ENCODE measurements at places on chromosomes 3 and 15.

GRCh38 chr15:25406846-25407245 is 32.0 kb downstream of the UBE3A start:
- no peak for DNase-seq

DNA sequence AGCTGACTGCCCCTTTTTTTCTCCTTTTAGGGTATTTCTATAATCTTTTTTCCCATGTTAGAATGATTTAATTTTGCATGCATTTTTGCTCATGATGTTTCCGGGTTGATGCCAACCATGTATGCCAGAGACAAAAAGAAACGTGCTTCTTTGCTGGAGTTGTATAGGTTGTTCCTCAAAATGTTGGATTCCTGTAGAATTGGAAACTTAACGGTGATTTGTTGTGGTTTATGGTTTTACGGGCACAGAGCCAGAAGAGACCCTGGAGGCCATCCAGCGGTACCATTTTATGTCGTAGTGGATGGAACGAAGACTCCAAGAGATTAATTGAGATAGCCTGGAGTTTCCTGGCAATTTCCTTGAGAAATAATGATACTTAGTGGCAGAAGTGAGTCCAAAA is 481.5 kb upstream of the RGMA start:
- DNase-seq = no peak

DNA sequence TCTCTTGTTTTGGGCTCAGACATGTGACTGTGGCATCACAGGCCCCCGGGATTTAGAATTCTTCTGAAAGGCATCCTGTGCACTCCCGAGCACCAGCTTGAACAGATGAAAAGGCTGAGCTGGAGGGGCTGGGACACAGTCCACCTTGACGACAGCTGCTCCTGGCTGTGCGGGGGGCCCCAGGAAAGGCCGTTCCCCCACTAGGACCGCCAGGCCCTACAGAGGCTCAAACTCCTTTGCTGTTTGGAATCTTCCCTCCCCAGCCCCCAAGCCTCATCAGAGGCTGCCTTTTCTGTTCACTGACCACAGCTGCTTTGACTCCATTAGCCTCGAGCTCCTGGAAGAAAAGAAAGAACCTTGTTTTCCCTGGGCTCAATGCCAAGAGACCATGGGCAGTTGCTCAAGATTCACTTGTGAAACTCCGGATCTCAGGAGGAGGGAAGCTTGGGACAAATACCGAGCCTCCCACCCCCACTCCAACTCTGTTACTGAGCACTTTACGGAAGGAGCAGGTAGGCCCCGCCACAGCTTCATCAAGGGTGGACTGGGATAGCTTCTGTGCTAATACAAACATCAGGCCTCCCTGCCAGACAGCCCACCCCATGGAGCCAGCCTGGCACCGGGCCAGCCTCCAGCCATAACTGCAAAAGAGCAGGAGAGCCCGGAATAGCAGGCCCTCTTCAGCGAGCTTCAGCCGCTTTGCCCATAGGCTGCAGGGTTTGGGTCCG is 15.7 kb downstream of the CIDEC start:
- no peak for DNase-seq

DNA sequence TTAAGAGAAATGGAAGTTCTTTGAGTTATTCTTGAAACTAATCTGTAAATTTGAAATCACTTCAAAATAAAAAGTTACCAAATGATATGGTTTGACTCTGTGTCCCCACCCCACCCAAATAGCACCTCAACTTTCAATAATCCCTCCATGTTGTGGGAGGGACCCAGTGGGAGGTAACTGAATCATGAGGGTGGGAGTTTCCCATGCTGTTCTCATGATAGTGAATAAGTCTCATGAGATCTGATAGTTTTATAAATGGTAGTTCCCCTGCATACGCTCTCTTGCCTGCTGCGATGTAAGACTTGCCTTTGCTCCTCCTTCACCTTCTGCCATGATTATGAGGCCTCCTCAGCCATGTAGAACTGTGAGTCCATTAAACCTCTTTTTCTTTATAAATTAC is 690.7 kb upstream of the ZNF385D start:
- no peak for DNase-seq

- no peak for DNase-seq
Measured at GRCh38 chr15:100905850-100906249, 13.3 kb upstream of the LRRK1 start.

- DNase-seq = no peak
Measured at GRCh38 chr3:53939086-53939582, 47.5 kb upstream of the SELENOK start.

GRCh38 chr15:64333986-64334929 is 21.7 kb downstream of the CSNK1G1 start:
- DNase-seq = no peak

DNA sequence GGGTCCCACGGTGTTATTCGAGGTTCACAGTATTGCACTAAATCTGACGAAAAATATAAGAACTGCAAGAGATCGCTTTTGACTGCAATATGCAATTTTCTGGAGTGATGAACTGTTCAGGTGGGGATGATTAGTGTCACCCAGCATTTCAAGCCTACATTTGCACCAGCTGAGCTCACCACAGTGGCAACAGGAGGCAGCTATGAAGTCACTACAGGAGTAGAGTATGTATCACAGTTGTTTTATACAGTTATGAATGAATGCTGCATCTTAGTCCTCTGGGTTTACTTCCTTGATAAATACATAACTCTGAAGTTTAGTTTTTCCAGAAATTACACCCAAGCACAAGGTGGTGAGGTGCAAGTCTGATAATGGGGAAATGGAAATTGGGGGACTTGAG is 69.6 kb downstream of the CHSY1 start:
- DNase-seq = no peak

DNA sequence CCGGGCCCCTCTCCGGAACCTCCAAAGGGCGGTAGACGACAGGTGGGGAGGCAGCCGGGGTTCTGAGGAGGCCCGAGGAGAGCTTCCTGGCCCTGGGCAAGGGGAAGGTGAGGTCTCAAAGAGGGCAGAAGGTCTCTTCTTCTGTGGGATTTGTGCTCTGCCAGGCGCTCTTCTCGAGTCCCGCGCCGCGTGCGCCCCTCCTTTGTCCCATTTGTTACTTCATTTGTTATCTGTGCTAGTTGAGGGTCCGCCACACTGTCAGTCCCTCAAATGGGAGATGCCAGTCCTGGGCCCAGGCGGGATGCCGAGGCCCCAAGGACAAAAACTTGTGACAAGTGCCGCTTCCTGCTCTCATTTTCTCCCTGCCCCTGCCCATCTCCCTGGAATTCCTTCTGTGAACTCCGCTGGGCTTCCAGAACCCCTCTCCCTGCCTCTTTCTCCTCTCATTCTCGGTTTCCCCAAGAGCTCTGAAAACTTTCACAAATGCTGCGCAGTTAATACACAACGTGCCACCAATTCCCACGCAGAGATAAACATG is 1.5 kb downstream of the ST8SIA2 start:
- DNase-seq = no peak

DNA sequence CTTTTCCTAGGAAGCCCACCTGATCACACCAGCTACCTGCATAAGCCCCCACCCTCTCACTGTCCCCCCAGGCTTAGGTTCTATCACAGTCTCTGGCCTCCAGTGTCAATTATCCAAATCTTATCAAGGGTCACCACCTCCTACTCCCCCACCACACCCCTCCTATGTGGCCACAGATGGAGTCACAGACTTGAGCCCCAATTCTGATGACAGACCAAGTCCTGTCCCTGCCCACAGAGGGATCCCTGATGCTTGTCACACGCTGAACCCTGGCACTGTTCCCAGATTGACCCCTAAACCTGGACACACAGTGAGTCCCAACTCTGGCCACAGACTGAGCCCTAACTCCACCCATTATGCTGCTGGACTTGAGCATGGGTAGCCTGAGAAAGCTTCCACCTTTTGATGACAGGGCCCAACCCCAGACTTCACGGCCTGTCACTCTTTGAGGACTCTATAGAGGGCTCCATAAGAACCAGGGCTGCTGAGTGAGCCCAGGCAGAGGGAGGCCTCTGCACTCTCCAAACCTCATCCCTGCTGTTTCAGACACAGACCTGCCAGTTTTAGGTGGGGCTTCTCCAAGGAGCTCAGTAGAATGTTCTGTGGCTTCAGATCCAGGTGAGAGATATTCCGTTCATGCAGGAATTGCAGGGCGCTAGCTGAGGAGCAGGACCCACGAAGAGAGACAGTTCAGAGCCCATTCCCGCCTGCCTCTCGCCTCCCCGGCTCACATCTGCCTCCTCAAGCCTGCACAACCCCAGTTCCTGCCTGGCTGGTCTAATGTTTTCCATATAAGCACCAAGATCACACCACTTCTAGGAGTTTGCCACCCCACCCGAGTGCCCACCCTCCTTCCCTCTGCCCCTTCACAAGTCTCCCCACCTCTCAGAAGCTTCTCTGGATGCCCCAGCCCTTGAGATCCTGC is 1.8 kb downstream of the ULK3 start:
- DNase-seq = no peak

- no peak for DNase-seq
Measured at GRCh38 chr15:62449638-62450037, 284.6 kb upstream of the C2CD4B start.

GRCh38 chr3:189233225-189233858 is 61.6 kb downstream of the TPRG1 start:
- no peak for DNase-seq

DNA sequence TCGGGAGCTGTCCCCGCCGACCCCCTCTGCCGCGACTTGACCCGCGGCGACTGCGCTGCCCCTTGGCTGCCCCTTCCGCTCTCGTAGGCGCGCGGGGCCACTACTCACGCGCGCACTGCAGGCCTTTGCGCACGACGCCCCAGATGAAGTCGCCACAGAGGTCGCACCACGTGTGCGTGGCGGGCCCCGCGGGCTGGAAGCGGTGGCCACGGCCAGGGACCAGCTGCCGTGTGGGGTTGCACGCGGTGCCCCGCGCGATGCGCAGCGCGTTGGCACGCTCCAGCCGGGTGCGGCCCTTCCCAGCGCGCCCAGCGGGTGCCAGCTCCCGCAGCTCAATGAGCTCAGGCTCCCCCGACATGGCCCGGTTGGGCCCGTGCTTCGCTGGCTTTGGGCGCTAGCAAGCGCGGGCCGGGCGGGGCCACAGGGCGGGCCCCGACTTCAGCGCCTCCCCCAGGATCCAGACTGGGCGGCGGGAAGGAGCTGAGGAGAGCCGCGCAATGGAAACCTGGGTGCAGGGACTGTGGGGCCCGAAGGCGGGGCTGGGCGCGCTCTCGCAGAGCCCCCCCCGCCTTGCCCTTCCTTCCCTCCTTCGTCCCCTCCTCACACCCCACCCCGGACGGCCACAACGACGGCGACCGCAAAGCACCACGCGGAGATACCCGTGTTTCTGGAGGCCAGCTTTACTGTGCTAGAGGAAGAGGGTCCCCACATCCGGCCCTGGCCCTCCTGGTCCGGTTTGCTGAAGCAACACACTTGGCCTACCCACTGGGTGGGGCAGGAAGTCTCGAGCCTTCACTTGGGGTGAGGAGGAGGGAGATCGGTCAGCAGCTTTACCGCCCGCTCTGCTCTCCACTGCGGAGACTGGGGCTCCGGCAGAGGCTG is at the start of gene RASSF1:
Gene RASSF1, minus strand, starts transcription at position 389 of the 882 bp plus-strand sequence. Its CDS starts 31 bp downstream, at position 358.
- no peak for DNase-seq

DNA sequence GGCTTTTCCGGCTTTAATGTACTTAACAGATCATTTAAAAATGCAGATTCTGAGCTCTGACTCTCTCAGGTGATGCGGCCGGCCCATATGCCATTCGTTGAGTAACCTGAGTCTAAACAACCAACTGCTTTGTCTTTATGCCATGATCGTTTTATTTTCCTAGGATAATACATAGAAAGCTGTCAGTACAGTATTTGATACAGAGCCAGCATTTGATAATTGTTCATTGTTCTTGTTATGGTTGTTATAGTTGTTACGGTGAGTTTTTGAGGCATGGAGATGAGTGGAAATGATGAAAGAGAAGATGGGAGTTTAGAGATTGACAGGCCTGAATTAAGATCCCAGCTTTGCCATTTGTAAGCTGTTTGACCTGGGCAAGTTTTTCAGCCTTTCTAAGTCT is 40.0 kb downstream of the TMEM45A start:
- DNase-seq = no peak

- no peak for DNase-seq
Measured at GRCh38 chr3:125212509-125213363, at the start of gene SLC12A8. TSS of gene SLC12A8 (minus strand) at chr3:125212748. CDS start at chr3:125211349, 1,399 bp downstream.

GRCh38 chr3:11995120-11995519 is 9.1 kb upstream of the SYN2 start:
- DNase-seq = no peak

DNA sequence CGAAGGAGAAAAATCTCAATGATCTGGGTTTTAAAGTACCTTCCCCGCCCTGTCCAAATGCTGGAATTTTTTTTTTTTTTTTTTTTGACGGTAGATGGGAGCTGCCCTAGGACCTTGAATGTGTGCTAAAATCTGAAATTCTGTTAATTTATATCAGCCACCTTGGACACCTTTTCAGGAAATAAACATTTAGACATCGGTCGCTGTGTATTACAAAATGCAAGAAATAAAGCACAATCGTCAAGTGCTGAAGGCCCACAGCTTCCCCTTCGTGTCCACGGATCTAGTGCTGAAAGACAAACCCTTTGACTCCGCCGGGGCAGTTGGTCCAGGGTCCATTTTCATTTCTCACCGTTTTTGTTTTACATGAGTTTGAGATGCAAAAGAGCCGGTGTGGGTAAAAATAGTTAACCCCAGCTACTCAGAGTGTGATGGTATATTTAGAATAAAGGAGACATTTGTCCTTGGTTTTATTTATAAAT is 90.2 kb upstream of the CHD2 start:
- no peak for DNase-seq

DNA sequence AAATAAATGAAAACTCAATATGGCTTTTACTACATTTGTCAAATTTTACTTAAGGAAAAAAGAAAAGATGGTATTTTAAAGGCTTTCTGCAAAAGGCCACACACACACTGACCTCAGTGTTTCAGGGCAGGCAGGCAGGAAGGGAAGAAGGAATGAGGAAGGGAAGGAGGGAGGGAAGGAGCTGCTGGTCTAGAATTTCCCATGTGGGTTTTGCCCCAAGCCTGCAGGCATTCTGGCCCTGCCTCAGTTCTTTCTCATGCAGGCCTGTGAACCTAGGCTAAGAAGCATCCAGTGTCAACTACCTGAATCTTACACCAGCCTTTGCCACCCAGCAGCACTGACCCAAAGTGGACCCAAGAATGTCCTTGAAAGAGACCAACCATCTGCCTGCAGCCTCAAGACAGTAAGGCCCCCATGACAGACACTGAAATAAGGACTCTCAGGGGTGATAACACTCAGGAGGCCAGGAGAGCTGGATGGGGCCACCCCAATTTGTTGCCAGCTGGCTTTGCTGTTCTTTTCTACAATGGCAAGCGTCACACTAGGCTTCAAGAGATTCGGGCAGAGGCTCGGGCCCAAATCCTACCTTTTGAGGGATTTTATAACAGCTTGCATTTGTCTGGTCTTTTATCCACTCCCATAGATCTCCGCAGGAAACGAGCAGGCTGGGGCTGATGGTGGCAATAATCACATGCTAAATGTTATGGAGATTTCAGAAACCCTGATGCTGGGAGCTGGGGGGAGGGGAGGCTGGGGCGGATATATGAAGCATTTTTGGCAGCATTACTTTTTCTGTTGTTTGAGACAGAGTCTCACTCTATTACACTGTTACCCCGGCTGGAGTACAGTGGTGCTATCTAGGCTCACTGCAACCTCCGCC is 51.4 kb downstream of the XXYLT1 start:
- no peak for DNase-seq
